ENCODE measurements at places on chromosomes 12 and 14. TPM values are rescaled to one million over a fixed set of nuclear protein-coding genes. Genes with fewer than 3 reads are reported as not detected.

The PHETA1 gene
- 87.1 TPM for polyA plus RNA-seq

DNA sequence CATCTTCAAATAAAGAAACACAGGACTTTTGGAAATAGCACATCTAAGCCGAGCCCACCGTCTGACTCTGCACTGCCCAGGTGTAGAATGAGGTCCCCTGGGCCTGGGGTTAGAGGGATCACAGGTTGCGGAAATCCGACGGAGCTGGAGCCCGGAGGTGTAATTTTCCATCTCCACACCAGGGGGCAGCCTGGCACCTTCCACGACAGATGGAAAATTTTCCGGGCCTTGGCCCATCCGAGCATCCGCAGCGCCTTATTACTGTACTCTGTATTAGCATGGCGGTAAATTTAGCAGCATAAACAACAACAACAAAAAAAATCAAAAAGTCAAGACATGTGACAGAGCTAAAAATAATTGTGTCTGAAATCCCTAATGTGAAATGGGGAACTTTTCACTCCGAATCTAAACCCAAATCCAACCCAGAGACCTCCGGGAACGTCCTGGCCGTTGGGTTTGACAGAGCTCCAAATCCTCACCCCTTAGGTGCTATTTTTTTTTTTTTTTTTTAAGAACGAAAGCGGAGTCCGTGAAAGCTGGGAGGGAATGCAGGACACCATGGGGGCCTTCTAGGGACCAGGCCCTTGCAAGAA, 93.9 kb downstream of the KSR2 start:
- peak; percentile 76 for DNase-seq

DNA sequence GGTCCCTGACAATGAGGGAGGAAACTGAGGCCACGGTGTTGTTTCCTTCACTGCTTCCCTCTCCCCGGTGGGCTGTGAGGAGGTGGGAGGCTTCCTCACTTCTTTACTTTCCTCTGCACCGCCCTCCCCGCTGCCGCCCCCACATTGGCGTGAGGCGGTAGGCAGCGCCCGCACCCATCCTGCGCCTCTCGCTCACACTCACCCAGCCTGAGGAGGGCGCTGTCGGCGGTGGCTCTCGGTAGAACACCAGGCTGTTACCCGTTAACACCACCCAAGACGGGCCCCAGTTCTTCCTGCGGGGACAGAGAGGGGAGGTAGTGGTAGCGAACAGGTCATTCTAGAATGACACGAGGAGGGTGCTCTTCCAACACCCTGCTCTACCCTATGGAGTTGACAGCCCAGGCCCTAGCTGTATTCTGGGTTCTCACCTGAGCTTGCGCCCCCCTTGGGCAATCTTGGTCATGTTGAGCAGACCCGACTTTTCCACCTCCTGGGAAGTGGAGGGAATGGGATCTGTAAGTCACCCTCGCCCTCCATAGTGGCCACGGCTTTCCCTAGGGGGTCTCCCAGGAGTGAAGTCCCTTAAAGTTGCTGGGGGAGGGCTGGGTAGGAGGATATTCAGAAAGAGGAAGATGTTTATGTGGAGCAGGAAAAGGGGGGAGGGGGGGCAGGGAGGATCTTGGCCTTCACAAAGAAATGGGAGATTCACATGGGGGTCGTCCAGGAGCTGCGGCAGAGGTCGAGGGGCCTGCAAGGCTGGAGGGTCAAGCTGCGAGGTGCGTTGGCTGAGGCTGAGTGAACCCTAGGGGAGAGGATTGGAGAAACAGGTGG, 3.3 kb downstream of the ARHGAP9 start:
- DNase-seq, result no peak

DNA sequence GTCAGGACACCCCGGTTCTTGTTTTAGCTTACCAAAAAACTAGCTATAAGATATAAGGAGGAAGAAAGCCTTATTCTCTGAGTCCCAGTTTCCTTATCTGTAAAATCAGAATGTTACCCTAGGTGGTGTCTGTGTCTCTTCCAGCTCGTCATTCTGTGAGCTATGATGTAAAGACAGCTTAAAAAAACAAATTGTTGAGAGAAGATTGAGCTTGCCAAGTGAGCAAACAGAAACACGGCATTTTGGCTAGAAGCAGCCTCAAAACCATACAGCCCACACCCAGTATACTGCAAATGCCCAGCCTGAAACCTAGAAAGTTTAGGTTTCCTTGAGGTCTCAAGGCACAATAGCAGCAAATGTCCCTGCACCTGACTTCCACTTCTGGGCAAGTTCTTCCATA, 151.4 kb downstream of the SSPN start:
- no peak for DNase-seq

DNA sequence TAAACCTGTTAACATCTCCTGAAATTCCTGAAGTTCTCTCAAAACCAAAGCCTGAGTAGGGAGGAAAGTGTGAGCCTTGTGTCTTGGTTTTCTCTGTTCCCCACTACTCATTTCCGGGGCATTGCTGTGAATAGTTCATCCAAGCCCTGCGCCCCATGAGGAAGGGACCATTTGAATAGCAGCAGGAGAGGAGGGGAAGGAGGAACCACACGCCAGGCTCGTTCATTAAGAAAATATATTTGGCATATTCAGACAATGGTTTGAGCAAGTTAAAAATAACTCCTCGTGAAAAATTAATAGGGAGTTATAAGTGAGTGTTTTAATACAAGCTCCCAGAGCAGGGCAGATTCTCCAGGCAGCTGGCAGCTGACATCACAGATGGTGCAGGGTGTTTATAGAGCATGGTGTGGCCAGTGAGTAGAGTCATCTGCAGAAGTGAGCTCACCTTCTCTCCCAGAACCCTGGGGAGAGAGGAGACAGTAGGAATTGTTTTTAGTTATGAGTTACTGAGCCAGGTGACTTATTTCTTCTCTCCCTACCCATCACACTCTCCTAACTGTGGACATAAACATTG, 29.5 kb upstream of the CISTR start:
- DNase-seq, result no peak

The PPHLN1 gene
- polyA plus RNA-seq, result 25.7 TPM

The TAS2R20 gene
- polyA plus RNA-seq, result not detected

- DNase-seq, result peak; percentile 70
Measured at GRCh38 chr14:61475316-61475715, 153.9 kb downstream of the PRKCH start.

The PAX9 gene
- 0.04 TPM for polyA plus RNA-seq

GRCh38 chr12:88870000-88870737, 289.9 kb upstream of the KITLG start:
- no peak for DNase-seq

GRCh38 chr12:111605911-111606766, 7.0 kb upstream of the ATXN2 start:
- DNase-seq, result no peak

DNA sequence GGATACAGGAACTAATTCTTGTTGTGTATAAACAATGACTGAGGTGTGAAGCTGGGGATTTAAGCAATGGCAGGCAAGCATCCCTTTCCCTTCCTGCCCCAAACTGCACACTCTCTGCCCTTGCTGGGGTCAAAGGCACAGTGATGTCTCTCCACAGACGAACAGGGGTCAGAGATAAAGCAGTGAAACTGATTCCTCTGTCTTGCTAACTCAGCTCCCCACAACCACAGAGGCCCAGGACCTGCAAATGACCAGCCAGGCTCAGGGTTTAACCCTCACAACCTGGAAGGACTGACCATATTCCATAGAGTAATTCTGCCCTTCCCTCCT, 67.2 kb downstream of the CCDC88C start:
- no peak for DNase-seq

The CFAP54 gene
- 0.10 TPM for polyA plus RNA-seq

DNA sequence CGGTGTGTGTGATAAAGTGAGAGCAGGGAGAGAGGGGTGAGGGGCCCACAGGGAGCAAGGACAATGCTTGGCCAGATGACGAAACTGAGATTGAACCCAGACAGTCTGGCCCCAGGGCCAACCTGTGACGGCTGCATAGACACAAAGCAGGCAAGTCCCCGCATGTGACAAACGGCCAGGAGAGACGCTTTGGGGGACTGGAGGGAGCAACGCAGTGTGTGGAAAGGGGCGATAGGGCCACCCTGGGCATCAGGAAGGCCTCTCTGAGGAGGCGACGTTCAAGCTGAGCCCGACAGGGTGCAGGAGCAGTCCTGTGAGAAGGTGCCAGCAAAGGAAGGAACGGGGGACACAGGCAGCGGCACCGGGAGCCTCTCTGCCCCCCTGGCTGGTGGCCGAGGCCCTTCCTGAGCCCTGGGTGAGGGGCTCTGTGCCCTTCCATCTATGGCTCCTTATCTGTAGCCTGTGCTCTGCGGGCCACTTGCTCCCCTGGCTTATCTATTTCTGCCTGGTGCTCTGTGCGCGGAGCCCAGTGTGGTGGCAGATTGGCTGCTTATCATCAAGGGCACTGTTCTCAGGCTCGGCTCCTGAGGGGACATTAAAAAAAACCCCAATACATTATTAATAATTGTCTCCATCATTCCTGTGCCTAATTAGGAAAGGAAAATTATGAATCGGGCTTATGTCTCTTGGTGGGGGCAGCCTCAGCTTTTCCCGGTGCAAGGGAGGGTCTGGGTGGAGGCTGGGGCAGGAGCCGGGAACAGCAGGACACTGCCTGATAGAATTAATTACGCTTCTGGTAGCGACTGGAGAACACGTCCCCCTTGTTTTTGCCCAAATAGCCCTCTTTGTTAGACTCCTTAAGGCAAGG, 39.8 kb downstream of the PRIMA1 start:
- DNase-seq, result no peak

- peak; percentile 73 for DNase-seq
Measured at GRCh38 chr14:102873546-102874061, 48.9 kb upstream of the AMN start.

GRCh38 chr12:11055306-11055705, 6.8 kb downstream of the TAS2R46 start:
- no peak for DNase-seq

All from small intestine (tissue), 16 donors.